ENCODE measurements at places on chromosomes 5 and 9.

DNA sequence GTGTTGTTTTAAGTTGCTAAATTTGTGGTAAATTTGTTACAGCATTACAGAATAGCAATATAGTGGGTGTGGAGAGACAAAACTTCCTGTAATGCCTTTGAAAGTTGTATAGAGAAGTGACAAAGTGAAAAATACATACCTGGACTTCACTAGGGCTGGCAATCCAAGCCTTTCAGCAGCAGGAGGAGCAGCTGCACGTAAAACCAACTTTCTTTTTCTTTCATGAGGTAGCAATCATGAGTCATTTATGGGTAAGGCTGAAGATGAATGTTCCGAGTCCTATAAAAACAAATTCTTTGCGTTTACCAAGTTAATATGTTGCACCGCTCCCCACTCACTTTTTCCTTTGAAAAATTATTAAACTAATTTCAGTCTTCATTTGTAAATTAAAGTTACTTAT is 1138.2 kb downstream of the TAF11L14 start:
- no peak for DNase-seq

DNA sequence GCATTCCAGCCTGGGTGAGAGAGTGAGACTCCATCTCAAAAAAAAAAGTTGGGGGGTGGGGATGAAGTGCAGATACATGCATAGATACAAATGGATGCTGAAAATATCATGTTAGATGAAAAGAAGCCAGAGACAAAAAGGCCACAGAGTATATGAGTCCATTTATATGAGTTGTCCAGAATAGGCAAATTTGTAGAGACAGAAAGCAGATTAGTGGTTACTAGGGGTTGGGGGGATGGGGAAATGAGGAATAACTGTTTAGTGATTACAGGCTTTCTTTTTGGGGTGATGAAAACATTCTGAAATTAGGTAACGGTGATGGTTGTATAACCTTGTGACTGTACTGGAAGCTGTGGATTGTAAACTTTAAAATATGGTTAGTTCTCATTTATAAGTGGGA is 13.8 kb upstream of the LHFPL2 start:
- DNase-seq, result no peak

DNA sequence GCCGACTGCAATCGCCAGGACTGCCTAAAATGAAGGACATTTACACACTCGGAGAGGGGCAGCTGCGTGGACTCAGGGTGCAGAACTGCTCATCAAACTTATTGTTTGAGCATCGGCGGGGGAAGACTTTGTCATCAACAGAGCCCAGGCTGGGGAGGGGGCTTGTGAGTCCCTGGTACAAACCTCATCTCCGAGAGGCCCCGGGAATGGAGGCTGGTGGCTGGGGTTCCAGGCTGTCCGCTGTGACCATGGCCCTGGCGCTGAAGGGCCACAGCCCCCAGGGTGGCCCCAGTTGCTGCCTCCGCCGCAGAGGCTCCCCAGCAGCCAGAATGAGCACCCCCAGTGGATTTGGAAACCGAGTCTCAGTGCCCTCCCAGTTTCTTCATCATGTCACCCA is 46.1 kb upstream of the RNU6ATAC start:
- no peak for DNase-seq

- DNase-seq, result no peak
Observed at GRCh38 chr9:86828631-86829030, 118.7 kb downstream of the GAS1 start.

DNA sequence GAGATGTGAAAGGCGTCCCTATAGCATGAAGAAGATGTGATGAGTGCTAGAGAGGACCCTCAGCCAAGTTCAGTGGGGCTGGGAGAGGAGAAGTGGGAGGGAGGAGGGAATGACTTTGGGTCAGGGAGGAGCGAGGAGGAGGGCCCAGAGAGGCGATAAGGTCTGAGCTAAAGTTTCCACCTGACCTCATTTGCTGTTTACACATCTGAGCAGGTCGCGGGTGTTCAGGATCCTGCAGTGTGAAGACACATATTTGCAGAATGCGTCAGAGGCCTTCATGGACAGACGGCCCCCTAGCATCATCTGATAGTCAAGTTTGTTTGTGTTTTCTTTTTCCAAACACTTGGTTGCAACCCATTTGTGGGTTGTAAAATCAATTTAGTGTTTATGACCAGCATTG is 18.9 kb upstream of the IGFBPL1 start:
- no peak for DNase-seq

- no peak for DNase-seq
Observed at GRCh38 chr5:179272326-179273072, 72.8 kb downstream of the ADAMTS2 start.

DNA sequence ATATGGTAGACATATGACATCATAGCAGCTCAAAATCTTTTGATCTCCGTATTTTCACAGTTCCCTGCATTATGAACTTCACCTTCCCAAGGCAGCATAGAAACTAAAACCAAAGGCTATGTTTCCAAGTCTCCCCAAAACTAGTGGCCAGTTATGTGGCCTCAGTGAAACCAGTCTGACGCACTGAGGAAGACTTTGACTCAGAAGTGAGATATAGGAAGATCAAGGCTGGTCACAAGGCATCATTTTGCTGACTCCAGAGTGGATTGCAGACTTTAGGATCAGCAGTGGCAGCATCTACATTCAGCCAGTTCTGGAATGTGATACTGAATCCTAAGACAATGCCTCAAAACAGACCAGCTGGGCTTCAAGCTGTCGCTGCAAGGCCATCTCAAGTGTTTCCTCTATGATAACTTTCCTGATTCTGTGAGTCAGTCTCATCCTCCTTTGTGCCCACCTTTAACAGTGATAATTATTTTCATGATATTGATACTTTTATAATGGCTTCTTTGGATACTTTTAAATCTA is 34.4 kb upstream of the ELL2 start:
- no peak for DNase-seq
